ENCODE measurements at places on chromosomes 4 and X.

GRCh38 chr4:155973639-155974475 lies 20.2 kb upstream of the CTSO start:
- DNase-seq, result no peak

- DNase-seq, result no peak
These were observed 388.4 kb upstream of the TEX13C start for GRCh38 chrX:124931241-124931640.

DNA sequence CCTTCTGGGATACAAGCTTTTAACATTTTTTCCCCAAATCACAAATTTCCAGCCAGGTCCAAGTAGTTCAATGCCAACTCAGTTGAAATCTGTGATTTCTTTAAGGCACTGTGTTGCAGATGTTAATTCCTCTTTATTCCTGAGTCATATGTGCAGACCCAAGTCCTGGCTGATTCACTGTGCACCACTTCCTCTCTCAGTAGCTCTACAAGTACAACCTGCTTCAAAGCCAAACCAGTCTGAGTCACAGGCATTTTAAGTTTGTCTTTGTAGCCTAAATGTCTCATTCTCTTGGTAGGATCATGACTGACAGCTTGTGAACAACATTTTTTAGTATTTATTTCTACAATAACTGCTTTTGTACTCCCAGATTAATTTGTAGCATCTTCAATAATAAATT lies 165.6 kb upstream of the S100G start:
- no peak for DNase-seq

- DNase-seq, result no peak
These were observed 109.2 kb upstream of the GRPR start for GRCh38 chrX:16014171-16014570.

DNA sequence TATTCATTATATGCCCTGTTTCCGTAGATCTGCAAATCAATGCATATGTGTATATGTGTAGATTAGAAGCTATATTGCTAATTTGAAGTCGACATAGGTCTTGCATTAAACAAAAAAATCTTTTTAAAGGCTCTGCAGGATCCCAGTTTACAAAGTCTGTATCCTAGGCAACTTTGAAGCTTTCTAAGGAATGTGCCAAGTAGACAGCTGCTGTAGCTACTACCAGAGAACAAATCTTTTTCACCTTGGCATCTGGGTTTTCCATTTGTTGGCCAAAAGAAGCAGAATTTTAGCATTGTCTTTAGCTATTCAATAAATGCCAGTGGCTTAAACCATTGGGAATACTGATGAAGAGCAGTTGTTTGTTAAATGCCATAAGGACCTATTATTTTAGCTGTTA lies 88.0 kb downstream of the NAA11 start:
- DNase-seq, result no peak

- no peak for DNase-seq
These were observed 136.5 kb downstream of the SH3KBP1 start for GRCh38 chrX:19750783-19751467.

DNA sequence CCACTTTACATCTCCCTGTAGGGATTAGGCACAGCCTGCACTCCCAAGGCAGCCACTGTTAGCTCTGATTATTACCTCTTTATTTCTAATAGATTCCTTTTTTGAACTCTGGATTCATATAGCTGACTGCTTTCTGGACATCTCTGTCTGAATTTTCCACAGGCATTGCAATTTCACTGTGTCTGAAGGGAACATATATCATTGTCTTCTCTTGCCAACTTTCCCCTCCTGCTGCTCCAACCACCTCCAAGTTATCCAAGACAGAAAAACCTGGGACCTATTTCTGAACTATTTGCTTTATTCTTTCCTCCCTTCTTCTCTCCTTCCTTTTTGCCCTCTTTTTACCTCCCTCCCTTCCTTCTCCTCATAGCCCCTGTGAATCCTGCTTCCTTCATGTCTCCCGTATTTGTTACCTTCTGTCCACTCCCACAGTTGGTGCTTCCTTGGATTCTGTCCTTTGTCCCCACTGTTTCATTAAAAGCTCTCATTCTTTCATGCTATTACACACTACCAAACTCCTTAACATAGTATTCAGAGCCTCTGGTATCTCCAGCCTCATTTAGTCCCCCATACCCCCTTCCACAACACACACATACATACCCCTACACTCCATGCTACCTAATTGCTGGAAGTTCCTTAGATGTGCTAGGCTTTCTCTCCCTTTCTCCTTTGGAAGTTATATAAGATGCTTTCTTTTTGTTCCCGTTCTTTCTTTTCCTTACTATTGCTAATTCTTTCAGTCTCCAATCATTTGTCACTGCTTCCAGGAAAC lies 34.7 kb downstream of the FGF2 start:
- no peak for DNase-seq

DNA sequence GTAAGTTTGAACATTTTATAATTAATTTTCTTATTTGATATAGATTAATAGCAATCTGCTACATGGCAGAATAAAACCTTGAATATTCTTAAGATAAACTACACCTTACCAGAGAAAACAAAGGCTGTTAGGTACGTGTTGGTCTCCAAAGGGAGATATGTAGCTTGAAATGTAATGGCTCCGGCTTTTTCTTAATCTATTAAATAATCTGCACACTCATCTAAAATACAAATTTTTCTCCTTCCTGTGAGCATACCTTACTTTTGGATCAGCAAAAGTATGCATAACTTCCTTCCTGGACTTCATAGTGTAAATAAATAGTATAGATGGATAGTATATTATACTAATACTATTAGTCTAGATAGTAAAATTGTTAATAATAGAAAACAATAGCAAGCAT lies 141.3 kb downstream of the JADE1 start:
- no peak for DNase-seq

DNA sequence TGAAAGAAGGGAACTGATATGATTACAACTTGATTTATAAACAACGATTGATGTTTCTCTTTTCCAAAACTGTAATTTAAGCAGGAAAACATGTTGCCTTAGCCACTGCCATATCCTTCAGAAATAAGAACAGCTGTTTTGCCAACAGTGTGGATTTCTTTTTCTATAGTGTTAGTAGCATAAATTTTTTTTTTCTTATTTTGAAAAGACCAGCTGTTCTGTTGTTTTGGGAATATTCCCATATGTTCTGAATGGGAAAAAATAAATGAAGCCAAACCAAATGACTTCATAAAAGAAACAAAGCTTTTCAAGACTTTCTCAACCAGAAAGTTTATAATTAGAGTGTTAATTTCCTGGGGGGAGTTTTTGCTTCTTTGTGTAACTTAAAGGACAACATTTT lies 83.9 kb upstream of the ARHGAP24 start:
- no peak for DNase-seq

GRCh38 chr4:148359769-148360168 lies 82.4 kb downstream of the NR3C2 start:
- DNase-seq, result no peak

- no peak for DNase-seq
These were observed 1222.0 kb upstream of the PRKX start for GRCh38 chrX:4935401-4935800.

DNA sequence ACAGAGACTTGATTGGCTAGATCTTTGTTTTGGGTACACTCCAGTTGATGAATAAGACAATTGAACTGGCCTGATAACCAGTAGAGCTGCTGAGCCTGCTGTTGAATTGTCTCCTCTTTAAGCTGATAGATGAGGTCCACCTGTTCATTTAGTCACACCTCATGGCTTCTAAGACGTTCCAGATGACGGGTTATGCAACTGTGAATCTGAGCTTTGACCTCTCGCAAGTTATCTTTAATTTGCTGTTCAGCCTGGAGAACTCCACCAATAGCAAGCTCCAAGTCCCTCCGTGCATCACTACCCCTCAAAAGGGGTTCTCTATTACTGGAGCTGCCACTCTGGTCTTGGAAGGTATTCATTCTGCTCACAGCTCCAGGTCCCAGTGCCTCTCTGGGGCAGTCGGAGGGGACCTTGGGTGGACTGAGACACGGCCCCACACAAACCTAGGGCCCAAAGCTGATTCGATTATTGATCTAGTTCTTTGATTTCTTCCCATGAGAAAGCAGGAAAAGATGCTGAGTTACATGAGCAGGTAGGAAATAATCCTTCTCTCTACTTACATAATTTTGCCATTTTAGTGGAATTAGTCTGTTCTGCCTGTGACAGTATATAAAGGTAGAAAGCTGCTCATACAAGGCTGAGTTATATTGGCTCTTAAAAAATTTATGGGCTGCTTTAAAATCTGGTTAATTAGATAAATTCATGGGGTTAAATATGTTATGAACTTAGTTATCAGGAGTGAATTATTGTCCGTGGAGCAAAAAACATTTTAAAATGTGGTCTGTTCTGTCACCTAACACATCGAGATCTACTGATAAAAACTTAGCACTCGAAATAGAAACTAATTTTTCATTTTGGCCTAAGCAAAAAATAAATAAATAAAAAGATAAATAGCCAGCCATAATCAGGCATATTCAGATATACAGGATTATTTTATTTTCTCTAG lies 6.8 kb downstream of the MMAA start:
- DNase-seq, result no peak

GRCh38 chr4:38324861-38325628 lies 339.0 kb upstream of the KLF3 start:
- DNase-seq, result no peak

GRCh38 chr4:43047058-43047457 lies 154.5 kb downstream of the GRXCR1 start:
- DNase-seq, result no peak

DNA sequence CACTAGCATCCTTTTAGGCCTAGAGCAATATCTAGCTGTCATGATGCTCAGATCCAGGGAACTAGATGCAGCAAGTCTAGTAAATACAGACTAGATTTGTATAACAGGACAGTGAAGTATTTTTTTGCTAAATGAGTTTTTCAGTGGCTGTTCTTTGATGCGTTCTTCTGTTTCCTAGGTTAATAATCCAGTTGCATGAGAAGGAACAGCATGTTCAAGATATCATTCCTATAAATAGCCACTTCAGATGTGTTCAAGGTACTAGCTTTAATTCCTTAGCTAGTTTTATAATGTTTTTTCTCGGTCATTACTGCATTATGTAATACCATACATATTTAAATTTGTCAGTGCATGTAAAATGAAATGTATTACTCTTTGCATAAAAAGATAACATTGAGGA lies 4.7 kb downstream of the OCRL start:
- DNase-seq, result no peak

GRCh38 chrX:103100484-103100883 lies 7.5 kb upstream of the NXF3 start:
- no peak for DNase-seq

DNA sequence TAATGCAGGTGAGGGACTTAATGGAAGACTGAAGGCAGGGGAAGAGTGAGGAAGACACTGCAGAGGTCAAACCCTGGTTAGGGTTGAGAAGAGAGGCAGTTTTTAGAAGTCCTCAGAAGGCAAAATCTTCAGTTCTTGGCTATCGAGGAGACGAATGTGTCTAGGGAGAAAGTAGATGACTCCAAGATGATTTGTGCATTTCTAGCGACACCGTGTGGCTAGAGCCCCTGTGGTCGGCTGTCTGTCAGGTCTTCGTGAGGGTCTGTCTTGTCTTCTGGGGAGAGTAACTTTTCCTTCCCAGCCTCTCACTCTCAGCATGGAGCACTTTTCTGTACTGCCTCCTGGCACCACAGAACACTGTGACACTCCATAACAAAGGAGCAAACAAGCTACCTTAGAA lies 458.1 kb downstream of the STIM2 start:
- DNase-seq, result no peak

GRCh38 chrX:55206162-55206941 lies 13.8 kb upstream of the PAGE5 start:
- DNase-seq, result no peak

GRCh38 chrX:134294548-134294947 lies 57.6 kb downstream of the CCDC160 start:
- DNase-seq, result no peak

DNA sequence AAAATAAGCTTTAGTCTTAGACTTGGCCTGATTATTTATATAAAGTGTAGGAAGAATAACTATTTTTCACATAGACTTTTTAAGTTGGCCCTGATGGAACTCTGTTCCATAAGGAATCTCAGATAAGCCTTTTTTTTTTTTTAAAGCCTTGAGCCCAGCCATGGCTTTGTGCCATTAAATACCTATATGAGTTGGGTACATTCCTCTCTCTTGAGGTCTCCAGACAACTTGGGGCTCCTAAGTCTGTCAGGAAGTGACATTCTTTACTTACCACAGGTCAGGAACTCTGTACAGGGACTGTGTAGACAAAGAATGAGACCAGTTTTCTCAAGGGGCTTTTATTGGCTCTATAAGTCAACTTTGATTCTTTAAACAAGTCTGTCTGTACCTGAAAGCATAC lies 27.1 kb upstream of the IGFBP7 start:
- DNase-seq, result no peak

GRCh38 chr4:24664956-24665355 lies 80.6 kb upstream of the DHX15 start:
- DNase-seq, result no peak

- no peak for DNase-seq
These were observed 107.5 kb downstream of the EGF start for GRCh38 chr4:110020139-110020538.

- no peak for DNase-seq
These were observed 2.6 kb downstream of the LHFPL1 start for GRCh38 chrX:112677167-112677566.

GRCh38 chr4:26330186-26330787 lies 9.5 kb downstream of the RBPJ start:
- no peak for DNase-seq

GRCh38 chrX:69234624-69235023 lies 69.4 kb upstream of the PJA1 start:
- DNase-seq, result no peak

- DNase-seq, result no peak
These were observed 49.8 kb downstream of the SCLT1 start for GRCh38 chr4:129043523-129043922.

DNA sequence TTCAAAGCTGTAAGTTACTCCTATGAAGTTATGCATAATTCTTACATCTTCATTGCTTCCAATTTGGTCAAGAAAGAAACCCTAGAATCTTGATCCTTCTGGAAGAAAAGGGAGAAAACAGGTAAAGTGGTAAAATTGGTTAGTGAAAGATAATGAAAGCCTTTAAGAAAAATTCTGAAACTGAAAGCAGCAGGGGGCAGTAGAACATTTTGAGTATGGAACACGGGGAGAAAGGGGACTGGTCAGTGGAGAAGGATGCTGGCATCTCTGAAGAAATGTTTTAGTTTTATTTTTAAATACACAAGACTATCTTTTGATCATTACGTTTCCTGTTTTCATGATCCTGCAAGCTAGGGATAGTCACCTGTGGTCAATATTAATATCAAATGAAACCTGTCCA lies 54.3 kb downstream of the SLIT2 start:
- DNase-seq, result no peak

- DNase-seq, result no peak
These were observed 46.0 kb downstream of the ZNF185 start for GRCh38 chrX:152943826-152944225.

DNA sequence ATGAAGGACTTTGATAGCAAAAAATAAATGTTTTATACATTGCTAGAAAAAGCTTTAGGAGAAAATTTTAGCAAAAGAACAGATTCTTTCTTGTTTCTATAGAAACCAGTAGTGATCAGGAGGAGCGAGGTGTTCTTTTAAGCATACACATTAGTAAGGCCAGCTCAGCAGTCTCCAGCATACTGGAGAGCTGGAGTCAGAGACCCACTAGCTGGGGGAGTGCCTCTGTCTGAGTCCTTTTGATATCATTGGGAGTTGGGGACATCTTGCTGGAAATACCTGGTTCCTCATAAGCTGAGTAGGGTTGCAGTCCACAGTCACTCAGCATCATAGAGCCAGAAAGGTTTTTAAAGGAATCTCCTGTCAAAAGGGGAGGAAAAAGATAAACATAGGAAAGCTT lies 67.4 kb downstream of the AFF2 start:
- DNase-seq, result no peak
